ENCODE measurements at places on chromosomes 3 and 15.

GRCh38 chr3:31247850-31248562 lies 284.7 kb upstream of the STT3B start:
- no peak for DNase-seq

- no peak for DNase-seq
Observed at GRCh38 chr3:188470508-188471130, 316.7 kb downstream of the LPP start.

GRCh38 chr3:108472001-108472591 lies 38.3 kb downstream of the MYH15 start:
- no peak for DNase-seq

DNA sequence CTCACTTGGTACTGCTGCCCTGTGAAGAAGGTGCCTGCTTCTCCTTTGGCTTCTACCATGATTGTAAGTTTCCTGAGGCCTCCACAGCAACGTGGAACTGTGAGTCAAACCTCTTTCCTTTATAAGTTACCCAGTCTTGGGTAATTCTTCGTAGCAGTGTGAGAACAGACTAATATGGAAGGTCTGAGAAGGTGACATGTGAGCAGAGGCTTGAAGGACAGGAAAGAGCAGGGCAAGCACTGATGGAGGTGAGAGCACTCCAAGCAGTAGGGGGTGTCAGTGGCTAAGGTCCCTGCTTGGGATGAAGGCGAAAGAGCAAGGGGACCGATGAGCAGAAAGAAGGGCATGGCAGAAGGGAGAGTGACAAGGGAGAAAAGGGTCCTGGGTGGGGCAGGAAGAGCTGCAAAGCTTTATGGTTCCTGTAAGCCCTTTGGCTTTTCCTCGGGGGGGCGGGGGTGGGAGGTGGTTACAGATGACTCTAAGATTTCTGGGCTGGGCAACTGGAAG lies 3.5 kb downstream of the EIF4E3 start:
- DNase-seq: peak; percentile 47

DNA sequence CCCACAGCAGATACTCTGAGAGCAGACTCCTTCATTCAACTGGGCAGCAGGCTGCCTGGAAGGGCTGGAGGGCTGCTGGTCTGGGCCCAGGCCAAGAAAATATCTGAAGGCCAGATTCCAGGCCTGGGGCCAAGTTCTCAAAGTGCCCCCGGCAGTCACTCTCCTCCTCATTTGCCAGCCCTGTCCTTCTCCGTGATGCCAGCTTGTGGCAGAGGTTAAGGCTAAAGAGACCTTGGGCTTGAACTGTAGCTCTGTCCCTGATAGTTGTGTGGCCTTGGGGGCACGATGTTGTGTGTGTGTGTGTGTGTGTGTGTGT lies 39.0 kb downstream of the FAM3D start:
- no peak for DNase-seq

GRCh38 chr3:64321747-64322146 lies 96.5 kb upstream of the PRICKLE2 start:
- DNase-seq: no peak

DNA sequence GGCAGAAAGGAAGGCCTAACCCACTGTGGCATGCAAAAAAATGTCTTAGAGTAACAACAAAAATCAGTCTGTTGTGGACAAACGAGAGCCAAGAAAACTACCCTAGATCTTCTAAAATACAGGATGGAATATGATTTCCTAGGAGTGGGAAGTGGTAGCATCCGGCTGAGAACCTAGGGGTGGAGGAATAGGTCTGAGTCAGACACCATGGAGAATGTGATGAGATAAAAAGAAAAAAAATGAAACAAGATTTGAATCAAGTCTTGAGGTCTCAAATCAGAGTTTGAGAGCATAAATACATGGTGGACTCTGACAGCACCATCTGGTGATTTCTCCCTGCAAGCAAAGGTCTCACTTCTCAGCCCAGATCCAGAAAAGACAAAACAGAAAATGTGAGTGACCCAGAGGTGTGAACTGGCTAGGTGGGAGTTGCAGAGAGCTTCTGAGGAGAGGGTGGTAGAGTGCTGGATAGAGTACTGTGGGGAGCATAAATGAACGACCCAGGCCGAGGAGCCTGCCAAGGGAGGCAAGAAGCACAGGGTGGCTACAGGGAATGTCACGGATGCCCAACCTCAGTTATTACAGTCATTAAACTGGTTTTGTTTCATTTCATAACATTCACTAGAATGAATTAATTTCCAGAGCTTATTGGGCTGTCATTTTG lies 27.6 kb upstream of the VEPH1 start:
- DNase-seq: no peak

DNA sequence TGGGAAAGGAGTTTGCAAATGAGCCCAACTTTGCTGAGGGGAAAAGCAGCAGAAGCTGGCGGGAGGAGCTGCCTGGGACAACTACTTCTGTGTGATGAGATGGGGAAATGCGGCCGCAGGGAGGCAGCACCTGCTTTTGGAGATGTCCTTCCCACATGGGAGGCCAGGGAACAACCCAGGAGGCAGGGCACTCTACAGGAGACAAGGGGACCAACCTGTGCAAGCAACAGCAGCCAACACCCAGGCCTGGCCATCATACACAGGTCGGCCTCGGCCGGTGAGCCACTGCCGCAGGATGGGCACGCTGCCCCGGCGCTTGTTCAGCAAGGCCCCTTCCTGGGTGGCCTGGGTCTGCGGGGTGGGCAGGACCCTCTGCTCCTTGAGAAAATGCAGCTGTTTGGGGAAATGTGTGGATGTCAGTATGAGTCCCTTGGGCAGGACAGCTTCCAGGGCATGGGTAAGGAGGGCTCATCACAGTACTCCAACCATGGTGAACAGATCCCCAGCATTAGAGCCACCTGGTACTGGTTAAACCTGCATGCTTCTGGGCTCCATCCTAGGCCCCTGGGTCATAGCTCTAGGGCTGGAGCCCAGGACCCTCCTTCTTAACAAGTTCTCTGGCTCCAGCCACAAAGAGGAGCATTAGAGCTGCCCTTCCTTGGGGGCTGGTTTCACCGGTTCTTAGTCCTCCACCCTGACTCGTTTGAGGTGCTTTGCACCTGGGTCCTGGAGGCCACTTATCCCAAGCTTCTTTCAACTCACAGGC lies 11.6 kb downstream of the EPB42 start:
- DNase-seq: no peak

DNA sequence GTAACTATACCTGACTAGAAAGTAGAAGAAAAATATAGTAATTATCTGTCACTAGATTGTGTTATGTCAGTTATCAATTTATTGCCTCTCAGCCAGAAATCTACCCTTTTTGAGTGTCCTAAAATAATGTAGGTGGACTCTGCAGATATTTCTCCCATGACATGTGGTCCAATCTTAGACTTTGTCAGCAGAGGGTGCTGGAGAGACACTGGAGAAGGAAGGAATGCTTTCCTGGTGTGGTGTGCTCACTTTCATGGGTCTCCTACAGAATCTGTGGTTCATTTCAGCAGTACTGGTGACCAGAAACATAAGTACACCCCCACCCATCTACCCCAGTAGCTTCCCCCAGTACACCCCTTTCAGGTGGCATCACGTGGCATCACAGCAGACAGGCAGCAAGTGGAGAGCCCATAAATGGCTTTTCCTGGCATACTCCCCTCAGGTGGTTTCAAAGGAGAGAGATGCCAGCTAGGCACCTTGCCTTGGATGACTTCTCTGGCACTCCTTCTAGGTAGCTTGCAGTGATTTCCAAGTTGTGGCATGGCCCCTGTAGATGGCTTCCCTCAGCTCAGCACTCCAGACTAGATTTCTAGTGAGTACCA lies 114.7 kb downstream of the GADL1 start:
- no peak for DNase-seq

DNA sequence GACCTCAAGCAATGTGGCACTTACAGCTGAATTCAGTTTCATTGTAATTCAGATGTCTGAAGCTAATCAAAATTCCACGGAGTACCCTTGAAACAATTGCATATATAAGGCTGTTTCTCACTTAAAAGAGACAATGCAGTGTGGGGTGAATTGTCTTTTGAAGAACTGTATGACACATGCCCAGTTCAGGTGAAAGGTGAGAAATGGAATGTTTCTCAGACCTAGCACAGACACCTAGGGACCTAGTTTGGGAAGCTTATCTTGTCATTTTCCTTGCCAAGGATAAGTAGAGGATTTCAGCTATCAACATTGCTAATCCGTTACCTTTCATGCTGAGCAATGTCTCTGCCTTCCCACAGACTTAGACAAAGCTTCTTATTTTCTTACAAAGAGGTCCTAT lies 36.3 kb downstream of the MBNL1 start:
- no peak for DNase-seq

GRCh38 chr3:13074006-13074375 lies 762 bp upstream of the IQSEC1 start:
- DNase-seq: no peak

DNA sequence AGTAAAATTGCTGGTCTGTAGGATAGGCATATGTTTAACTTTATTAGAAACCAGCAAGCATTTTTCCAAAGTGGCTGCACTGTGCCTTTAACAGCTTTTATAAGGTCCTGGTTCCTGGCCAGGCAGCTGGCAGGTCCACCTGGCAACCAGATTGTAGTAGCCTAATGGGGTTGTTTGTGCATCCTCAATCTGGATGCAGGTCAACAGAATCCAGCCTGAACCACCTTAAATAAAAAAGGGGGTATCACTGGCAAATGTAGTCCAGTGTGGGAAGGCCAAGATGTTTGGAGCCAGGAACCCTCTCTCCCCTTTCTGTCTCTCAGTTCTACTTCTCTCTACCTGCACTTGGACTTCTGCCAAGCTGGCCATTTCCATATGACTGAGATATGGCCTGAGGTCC lies 200.3 kb downstream of the ZNF621 start:
- DNase-seq: no peak

DNA sequence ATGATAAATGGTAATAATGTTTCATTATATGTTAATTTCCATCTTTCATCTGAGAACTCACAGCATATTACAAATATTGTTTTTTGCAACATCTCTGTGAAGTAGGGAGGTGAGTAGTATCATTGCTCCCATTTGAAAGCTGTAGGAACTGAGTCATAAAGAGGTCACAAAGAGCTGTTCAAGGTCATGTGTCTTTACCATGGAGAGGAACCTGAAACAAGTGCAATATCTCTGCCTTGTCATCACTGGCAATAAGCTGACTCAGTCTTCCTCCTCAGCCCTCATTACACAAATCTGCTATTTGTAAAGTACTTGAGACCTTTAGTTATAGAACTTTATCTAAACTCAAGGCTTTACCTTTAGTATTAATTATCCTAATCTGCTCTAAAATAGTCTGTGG lies 4.4 kb upstream of the ATP13A4 start:
- no peak for DNase-seq

DNA sequence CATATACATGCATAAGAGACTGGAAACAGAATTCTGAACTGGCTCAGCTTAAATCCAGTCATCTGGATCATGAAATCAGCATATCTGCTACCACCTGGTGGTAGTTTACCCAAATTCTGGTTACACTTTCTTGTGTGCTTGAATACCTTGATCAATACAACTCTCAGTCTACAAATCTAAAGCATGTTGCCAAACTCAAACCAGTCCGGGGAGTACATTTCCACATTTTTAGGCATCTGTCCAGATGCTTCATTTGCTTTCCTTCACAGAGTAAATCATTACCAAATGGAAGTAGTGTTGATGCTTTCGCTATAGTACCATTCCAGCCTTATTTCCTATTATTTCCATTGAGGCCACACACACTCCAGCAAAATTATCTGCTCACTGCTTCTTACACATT lies 126.4 kb downstream of the P2RY1 start:
- DNase-seq: no peak

- no peak for DNase-seq
Observed at GRCh38 chr3:125151916-125152315, 60.6 kb downstream of the SLC12A8 start.

DNA sequence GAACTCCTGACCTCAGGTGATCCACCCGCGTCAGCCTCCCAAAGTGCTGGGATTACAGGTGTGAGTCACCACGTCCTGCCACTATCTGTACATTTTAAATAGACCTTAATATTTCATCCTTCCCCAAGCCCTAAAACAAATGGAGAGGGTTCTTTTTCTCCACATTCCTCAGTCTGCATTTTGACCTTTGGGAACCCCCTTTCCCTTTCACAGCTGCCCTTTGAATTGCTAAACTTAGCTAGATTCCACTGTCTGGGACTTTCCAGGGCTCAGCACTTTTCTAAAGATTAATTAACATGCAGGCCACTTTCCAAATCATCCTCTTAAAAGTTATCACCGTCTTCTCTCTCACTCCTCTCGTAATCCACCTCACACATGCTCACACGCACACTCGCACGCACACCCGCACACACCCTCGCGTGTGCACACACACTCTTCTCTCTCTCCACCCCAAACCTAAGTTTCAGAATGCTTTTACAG lies 124.2 kb downstream of the TMCO5A start:
- no peak for DNase-seq

DNA sequence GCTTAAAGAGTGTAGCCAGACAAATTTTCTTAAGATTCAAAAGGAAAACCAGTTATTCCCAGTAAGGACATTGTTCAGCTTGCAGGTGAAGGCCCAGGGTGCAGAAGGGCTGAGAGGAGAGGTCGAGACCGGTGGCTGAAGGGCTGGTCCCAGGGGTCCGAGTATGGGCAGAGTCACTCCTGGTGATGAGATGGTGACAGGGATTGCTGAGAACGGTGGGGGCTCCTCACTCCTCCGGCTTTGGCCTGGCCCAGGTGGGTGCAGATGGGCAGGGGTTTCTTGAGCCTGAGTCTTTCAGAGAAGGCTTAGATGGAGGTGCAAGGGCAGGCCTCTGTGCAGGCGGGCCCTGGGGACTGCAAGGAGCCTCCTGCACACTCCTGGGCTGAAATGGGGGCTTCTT lies 56.2 kb downstream of the ZNF445 start:
- DNase-seq: no peak

DNA sequence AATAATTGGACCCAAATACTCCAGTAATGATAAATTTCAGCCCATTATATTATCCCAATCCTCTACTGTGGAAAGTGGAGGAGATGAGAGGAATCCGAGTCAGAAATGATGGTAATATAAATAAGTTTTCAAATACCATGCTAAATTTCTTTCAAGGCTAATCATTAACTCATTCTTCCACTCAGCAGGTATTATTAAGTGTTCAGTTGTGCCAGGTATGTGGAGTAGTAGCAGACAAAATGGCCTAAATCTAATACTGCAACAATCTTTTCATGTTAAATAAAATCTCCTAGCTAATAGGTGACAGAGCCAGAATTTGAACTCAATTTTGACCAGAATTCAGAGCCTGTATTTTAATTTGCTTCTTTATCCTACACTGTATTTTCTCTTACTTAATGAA lies 538.6 kb upstream of the ROBO2 start:
- no peak for DNase-seq

DNA sequence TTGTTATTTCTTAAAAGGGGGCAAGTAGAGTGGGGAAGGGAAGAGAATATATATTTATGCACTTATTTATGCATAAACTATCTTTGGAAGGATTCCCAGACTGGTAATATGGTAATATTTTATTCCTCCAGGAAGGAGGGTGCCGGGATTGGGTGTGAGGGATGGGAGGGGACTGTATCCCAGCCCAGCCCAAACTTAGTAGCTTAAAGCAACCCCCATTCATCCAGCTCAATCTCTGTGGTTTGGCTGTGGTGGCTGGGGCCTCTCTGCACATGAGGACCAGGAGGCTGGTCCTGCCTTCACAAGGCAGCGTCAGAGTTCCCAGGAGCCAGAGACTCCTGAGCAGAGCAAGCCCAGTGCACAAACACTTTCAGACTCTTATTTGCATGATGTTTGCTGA lies 48.4 kb downstream of the CCNL1 start:
- no peak for DNase-seq

GRCh38 chr3:68878962-68879361 lies 53.4 kb downstream of the TAFA4 start:
- no peak for DNase-seq
